ENCODE measurements at places on chromosomes 5 and 9.

DNA sequence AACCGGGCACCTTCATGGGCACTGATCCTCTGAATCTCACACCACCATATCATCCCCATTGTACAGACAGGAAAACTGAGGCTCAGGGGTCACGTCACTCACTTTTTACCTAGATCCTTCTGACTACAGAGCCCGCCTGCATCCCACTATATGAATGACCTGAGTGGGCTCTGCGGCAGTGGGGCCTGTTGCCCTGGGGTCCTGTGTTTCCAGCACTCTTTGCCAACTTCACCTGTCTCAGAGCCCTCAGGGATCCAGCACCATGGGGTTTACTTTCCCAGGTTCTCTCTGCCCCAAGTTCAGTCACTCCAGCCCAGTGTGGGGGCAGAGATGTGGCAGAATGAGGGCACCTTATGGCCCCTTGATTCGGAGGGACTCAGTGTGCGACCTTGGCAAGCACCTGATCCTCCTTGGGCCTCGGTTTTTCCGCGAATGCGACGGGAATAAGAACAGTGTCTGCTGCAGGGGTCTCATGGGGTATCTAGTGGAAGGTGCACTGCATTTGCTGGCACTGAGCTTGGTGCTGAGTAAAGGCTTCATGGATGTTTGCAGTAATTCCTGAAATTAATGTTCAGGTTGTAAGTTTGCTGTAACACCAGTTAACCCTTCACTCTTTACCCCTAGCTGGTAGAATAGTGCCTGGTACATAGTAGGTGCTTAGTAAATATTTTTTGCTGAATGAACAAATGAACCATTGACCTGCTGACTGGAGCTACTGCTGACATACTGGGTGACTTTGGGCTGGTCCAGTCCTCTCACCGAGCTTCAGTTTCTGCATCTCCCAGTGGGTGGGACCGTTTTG is 47.1 kb upstream of the BOD1 start:
- no peak for DNase-seq

- no peak for DNase-seq
Measured at GRCh38 chr9:72718503-72718902, 197.1 kb downstream of the TMC1 start.

GRCh38 chr5:131460867-131461572 is 174.0 kb downstream of the RAPGEF6 start:
- DNase-seq = no peak

DNA sequence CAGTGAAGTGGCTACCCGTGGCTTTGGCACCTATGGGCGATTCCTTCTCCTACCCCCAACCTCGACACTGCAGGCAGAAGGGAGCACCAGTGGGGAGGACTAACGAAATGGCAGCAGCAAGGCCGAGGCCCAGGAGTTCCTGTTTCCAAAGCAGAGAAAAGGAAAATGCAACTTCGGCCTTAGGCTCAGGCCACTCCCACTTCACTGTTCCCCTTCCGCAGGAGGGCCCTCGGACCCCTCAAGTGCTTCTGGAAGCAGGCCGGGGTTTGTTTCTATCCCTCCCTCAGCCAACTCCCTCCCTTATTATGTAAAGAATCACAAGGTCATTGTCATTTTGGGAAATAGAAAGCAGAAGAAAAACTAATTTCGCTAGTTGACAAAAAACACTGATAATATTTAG is 36.4 kb upstream of the NKX2-5 start:
- no peak for DNase-seq

GRCh38 chr5:57833489-57833888 is 350.9 kb upstream of the ACTBL2 start:
- no peak for DNase-seq

- DNase-seq = peak; percentile 58
Measured at GRCh38 chr9:35844628-35845270, 15.7 kb downstream of the TMEM8B start.

All from CD4-positive, alpha-beta T cell treated with Interleukin-10 for 1 hour (primary cell).